ENCODE measurements at places on chromosomes 7 and 10.

DNA sequence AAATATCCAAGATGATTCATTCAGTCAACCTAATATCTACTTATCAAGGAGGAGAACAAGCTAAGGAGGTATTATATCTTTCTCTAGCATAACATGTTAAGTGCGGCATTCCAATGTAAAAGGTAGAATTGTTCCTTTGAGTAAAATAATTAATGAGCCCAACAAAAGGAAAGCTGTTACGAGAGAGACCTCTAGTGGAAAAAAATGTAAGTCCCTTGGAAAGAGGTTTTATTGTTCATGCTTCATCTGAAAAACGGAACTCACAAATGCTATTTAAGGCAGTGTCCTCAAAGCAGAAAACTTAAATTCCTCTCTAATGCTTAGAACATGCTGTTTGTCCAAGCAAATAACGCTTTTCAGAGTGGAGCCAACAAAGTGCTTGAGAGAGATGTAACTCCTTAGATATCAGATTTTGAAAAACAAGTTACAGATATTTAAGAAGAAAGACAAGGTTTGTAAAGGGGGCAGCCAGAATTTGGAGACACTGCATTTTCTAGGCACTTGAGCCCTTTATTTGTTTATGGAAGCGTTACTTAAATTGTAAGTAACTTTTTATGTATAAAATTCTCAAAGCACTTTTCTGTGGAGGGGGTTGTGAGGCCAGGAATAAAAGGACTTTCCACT lies 119.9 kb downstream of the TFEC start:
- peak; percentile 39 for DNase-seq

DNA sequence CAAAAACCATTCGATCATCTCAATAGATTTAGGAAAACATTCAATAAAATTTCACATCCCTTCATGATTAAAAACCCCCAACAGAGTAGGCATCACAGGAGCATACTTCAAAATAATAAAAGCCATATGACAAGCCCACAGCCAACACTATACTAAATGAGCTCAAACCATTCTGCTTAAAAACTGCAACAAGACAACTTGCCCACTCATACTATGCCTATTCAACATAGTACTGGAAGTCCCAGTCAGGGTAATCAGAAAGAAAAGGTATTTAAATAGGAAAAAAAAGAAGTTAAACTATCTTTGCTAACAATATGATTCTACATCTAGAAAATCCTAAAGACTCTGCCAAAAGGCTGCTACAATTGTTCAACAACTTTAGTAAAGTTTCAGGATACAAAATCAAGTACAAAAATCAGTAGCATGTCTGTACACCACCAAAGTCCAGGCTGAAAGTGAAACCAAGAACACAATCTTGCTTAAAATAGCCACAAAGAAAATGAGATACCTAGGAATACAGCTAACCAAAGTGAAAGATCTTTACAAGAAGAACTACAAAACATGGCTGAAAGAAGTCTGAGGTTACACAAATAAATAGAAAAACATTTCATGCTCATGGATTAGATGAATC lies 882.6 kb downstream of the GRM8 start:
- no peak for DNase-seq

GRCh38 chr10:44971434-44971833 lies 7.2 kb downstream of the DEPP1 start:
- no peak for DNase-seq

GRCh38 chr10:60958892-60959601 lies 15.1 kb upstream of the RHOBTB1 start:
- peak; percentile 74 for DNase-seq

GRCh38 chr10:5317547-5318107 lies 47.1 kb upstream of the UCN3 start:
- DNase-seq: peak; percentile 84

DNA sequence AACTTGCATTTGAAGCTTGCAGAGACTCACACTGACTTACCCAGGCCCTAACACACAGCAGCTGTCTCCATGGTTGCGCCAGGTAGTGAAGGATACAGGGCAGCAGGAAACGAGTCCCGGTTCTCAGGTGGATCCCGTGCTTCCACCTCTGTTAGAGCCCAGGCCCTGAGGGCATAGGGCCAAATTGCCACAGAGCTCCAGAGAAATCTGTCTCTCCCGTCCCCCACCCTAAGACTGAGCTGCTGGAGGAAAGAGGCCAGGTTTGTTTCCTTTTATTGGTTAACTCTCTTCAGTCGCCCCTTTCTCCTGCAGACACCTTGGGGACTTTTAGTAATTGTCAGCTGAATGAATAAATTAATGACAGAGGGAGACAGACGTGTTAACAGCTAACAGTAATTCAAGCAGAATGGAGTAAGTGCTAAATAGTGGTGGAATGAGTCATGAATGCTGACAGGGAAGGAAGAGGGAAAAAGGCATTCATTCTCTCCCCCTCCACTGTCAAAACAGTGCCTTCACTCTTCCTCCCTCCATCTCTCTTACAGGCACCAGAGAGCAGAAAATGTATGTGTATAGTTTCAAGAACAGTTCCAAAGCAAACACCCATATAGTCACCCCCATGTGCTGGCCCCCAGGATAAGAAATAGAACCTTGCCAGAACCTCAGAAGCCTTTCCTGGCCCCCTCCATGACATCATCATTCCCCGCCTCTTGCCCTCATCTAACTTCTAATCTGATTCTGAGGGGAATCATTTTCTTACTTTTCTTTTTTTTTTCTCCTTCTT lies 16.8 kb upstream of the DLG5 start:
- peak; percentile 91 for DNase-seq

- DNase-seq: no peak
These were observed 16.4 kb upstream of the ELAPOR2 start for GRCh38 chr7:87075671-87076404.

- DNase-seq: no peak
These were observed 29.7 kb upstream of the DNAJB6 start for GRCh38 chr7:157306846-157307838.

GRCh38 chr7:73700069-73700423 lies 16.6 kb downstream of the BUD23 start:
- no peak for DNase-seq

DNA sequence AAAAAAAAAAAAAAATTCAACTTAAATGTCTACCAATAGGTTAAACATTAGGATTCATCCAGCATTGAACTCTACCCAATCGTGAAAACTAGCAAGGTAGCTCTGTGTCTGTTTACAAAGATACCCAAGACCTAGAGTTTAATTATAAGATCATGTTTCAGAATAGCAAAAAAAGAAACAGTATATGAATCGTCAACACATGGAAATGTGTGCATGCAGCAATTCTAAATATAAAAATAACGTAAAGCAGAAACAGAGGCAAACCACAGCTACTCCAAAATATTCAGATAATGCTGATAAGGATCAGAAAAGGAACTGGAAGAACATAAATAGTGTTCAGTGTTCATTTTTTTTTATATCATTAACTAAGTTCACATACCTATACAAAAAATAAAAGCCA lies 68.7 kb downstream of the AFAP1L2 start:
- DNase-seq: no peak

GRCh38 chr10:65024886-65025285 lies 1503.7 kb downstream of the REEP3 start:
- no peak for DNase-seq

- peak; percentile 37 for DNase-seq
These were observed 319.2 kb downstream of the EXOC4 start for GRCh38 chr7:133572087-133572486.

- DNase-seq: no peak
These were observed 274.3 kb upstream of the PODXL start for GRCh38 chr7:131830681-131831080.

- DNase-seq: peak; percentile 69
These were observed 23.3 kb upstream of the PCGF5 start for GRCh38 chr10:91197127-91197526.

- DNase-seq: no peak
These were observed 212.4 kb downstream of the CAMK1D start for GRCh38 chr10:12561720-12562119.

DNA sequence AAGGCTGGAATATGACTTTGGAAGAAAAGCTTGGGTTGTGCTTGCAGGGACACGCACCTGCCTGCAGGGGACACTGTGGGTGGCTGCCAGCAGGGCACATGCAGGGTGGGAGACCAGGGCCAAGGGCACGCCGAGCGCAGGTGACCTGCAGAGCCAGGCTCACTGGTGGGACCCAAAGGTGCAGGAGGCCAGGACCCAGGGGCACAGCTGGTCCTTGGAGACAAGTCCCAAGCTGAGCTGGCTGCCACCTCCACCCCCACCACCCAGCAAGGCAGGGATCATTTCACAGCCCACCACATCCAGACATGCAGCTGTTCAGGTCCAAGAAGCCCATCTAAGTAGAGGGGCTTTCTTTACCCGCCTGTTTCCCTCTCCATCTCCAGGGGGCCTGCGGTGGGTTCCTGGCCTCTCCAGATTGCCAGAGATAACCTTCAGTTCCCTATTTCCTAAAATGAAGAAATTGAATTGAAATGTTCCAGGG lies 13.8 kb upstream of the CLIP2 start:
- no peak for DNase-seq
